ENCODE measurements at places on chromosomes 12 and 14.

DNA sequence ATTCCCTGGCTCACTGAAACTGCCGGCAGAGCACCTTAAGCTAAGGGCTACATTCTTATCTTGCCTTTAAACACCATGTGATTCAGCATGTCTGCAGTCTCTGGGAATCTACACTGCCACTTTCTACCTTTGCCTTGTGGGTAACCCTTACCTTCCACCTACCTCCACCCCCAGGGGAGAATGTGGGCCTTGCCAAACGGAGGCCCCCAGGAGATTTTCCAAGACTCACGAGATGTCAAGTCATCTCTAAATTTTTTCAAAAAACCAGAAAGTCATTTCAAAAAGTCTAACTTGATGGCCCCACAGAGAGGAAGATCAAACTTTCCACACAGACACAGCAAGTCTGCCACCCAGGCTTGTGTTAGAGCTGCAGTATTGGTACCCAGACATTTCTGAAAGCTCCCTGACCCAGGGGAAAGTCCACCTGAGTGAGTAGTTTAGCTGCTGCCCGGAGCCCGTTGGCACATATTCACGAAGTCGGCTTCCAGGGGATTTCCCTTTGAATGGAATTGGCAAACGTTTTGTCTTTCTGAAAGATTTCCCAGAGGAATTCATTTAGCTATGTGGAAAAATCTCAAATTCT lies 4.7 kb upstream of the PSMA6 start:
- DNase-seq = no peak

GRCh38 chr12:11607313-11608081 lies 42.0 kb upstream of the ETV6 start:
- no peak for DNase-seq

DNA sequence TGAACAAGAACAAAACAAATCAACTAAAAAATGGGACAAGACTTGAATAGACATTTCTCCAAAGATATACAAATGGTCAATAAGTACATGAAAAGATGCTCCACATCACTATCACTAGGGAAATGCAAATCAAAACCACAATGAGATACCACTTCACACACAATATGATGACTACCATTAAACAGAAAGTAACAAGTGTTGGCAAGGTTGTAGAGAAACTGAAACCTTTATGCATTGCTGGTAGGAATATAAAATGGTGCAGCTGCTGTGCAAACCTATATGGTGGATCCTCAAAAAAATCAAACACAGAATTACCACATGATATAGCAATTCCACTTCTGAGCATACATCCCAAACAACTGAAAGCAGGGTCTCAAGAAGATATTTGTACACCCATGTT lies 5.2 kb downstream of the SMAGP start:
- DNase-seq = no peak

DNA sequence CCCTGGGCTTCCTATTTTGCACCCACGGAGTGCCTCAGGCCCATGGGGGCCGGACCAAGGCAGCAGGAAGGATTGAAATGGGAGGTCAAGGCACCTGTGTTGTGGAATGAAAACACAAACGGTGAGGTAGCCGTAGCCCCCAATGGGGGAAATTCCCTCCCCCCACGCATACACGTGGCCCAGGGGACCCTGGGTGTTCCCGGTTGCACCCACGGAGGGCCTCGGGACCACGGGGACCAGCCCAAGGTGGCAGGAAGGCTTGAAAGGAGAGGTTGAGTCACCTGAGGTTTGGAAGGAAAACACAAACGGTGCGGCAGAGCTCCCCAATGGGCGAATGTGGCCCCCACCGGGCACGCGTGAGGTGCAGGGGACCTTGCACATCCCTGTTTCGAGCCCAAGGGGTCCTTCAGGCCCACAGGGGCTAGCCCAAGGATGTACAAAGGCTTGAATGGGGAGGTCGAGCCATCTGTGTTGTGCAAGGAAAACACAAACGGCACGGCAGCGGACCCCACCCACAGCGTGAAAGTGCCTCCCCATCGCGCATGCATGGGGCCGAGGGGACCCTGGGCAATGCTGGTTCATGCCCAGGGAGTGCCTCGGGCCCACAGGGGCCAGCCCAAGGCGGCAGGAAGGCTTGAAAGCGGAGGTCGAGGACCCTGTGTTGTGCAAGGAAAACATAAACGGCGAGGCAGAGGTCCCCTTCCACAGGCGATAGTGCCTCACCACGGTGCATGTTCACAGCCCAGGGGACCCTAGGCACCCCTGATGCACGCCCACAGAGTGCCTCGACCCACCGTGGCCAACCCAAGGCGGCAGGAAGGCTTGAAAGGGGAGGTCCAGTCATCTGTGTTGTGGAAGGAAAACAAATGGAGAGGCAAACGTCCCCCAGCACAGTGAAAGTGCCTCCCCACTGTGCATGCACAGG lies 376.7 kb downstream of the ALG10 start:
- no peak for DNase-seq

GRCh38 chr12:19665121-19665900 lies 226.0 kb downstream of the AEBP2 start:
- no peak for DNase-seq

- no peak for DNase-seq
Observed at GRCh38 chr14:78951602-78952001, 781.4 kb downstream of the NRXN3 start.

DNA sequence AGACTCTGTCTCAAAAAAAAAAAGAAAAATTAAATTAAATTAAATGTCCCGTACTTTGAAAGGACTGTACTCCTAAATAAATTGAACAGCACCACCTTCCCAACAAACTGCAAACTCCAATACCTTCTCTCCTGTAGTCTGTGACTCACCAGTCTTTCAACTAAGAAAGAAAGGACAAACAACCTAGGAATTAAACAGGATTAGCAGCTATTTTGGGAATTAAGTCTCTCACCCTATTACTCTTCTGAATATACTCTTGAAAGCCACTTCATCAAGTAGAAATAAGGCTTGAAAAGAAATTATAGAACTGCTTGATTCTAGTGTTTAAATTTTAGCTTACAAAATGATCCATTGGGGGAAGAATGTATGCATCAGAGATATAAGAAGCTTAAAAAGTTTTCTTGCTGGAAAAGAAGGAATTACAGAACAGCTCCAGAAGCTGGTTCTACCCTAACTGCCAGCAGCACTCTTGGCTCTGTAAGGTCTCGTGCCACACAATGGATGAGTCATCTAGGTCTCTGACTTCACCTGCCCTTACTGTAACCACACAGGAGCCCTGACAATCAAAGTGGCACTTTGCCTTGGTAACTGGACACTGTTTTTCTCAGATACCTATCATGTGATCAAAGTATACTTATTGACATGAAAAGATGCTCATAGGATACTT lies 57.0 kb upstream of the CERS5 start:
- DNase-seq = peak; percentile 94

DNA sequence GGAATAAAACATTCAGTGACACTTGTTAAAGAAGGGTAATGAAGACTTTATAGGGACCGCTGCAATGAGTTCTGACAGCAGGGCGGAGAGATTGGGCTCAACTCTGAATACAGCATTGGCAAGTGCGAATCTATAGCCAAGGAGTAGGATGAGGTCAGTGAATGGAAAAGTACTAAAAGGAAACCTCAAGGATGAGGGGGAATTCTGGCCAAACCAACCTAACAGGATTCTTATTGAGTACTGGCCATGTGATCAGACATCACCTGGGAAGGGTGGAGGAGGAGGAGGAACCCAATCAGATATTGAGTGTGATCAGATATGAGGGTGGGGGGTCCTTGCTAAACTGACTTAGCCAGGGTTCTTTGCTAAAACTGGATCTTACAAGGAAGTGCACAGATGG lies 31.0 kb downstream of the DRAM1 start:
- no peak for DNase-seq

DNA sequence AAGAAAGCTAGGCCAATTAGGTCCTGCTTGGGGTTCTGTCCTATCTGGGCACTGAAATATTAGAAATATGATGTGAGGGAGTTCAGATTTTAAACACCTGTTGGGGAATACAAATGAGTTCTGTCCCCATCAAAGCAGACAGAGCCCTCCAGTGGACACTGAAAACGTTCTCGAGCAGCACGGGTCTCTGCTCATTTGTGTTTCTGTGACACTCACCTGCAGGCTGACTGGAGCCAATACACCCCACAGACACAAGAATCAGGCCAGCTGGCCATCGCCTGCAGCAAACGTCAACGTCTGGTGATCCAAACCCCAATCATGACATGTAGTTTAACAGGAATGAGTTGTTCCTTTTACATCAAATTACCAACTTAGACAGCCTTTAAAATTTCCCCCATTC lies 493.4 kb upstream of the TMEM132C start:
- DNase-seq = peak; percentile 37

GRCh38 chr12:93402333-93403311 lies 24.9 kb downstream of the NUDT4 start:
- no peak for DNase-seq

Data from SW480 (cell line).